ENCODE measurements at places on chromosomes 5 and 9.

GRCh38 chr5:157649101-157649500 lies 3.1 kb downstream of the SOX30 start:
- no peak for DNase-seq

- no peak for DNase-seq
Observed at GRCh38 chr5:133682451-133682850, 70.1 kb upstream of the FSTL4 start.

GRCh38 chr5:75362474-75362975 lies 25.5 kb downstream of the HMGCR start:
- no peak for DNase-seq

DNA sequence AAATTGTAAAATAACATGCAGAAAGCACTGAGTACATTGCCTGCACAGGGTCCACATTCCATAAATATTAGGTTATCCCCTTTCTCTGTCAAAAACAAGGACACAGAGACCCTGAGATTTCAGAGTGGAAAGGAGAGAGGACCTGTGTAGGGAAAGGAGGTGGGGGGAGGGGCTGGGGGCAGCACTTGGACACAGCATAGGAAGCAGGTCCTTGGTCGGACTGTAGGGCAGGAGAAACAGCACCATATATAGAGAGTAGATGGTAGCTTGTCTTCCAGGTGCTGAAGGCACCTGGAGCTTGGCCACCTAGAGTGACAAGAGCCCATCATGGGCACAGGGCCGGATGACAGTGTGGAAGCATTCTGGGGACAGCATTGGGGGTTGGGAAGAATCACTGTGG lies 2.4 kb downstream of the TPM2 start:
- no peak for DNase-seq

GRCh38 chr9:99896119-99896518 lies 10.3 kb upstream of the STX17 start:
- DNase-seq: no peak

DNA sequence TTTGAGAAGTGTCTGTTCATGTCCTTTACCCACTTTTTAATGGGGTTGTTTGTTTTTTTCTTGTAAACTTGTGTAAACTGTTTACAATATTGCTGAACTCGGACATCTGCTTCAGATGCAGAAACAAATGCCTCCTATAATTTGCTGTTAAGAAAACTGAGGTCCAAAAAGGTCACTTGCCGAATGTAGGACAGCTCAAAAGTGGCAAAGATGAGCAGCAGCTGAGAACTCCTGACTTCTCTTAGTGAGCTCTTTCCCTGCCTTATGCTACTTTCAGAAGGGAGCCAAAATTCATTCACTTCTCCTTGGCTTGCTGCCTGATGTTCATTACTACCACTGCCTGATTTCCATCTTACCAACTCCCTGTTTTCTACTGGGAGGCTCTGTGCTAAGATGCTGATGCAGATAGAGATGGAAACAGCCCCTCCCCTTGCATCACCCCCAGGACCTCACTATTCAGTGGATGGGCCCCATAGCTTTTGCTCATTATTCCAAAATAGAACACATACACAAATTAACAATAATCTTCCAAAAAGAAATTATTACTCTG lies 60.1 kb downstream of the SEMA6A start:
- DNase-seq: no peak
